ENCODE measurements at places on chromosomes 5 and 9. TPM values are rescaled to one million over a fixed set of nuclear protein-coding genes. Genes with fewer than 3 reads are reported as not detected.

The HRH2 gene
- polyA plus RNA-seq = 5.0 TPM

The NUTM2G gene
- 0.29 TPM for polyA plus RNA-seq

- no peak for DNase-seq
- H3K4me1 ChIP-seq = peaks cover 17% of the 10 kb centered on the region
- H3K27ac ChIP-seq = no peak overlapping the region
- H3K4me3 ChIP-seq = no peak overlapping the region
- H3K27me3 ChIP-seq = no peaks in the 10 kb centered on the region
Measured at GRCh38 chr9:131747352-131747751, 7.5 kb upstream of the RAPGEF1 start.

- no peaks in the 10 kb centered on the region for H3K27me3 ChIP-seq
- no peak overlapping the region for H3K4me3 ChIP-seq
- no peak for DNase-seq
- H3K27ac ChIP-seq = no peak overlapping the region
- H3K36me3 ChIP-seq = no peaks in the 10 kb centered on the region
Measured at GRCh38 chr5:40312205-40312604, 367.5 kb upstream of the PTGER4 start.

GRCh38 chr9:18017136-18017535 is 438.3 kb downstream of the SH3GL2 start:
- no peak overlapping the region for H3K4me3 ChIP-seq
- no peaks in the 10 kb centered on the region for H3K27me3 ChIP-seq
- no peaks in the 10 kb centered on the region for H3K36me3 ChIP-seq
- no peaks in the 10 kb centered on the region for H3K4me1 ChIP-seq

DNA sequence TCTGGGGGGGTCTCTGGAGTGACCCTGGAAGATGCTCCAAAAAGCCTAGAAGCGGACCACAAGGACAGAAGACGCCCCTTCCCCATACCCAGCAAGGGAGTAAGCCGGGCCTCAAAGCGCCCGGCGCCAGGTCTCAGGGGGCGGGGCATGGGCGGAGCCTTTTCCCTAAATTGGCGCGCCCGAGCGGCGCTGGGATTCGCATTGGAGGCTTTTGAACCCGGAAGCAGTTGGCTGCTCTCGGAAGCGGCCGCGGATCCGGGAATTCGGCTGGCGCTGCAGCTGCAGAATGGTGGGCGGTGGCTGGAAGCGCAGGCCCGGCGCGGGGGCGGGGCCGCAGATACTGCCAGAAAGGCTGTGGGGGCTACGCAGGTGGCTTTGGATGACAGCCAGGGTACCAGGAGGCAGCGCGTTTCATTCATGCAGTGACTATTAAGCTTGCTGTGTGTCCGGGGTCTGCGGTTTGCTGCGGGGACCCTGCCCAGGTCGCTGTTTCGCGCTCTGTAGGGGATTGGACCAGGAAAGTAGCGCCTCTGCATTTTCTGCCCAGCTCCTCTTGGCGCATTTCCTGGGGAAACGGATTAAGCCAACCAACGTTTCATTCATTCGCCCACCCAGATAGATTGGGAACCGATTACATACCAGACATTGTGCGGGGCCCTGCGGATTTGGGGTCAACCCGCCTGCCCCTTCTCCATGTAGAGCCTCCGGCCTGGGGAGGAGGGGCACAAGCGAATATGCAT is 83.0 kb upstream of the FREM1 start:
- H3K4me1 ChIP-seq = peaks cover 14% of the 10 kb centered on the region
- H3K36me3 ChIP-seq = no peaks in the 10 kb centered on the region
- peak; percentile 29 for DNase-seq

DNA sequence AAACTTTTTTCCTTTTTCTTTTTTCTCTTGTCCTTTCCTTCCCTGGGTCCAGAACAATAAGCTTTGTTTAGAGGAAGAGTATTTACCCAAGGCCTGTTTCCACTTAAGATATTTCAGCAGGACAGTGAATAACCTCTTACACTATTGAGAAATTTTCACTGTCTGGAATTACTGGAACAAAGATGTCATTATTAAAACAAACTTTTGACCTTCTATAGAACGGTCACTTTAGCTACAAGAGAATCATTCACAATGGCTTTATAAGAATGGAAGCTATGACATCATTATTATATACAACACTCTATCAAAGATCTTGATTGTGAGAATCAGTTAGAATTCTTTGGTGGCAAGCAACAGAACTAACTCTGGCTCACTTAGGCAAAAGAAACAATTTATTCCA is 22.0 kb upstream of the ARHGAP26 start:
- no peaks in the 10 kb centered on the region for H3K27me3 ChIP-seq
- no peaks in the 10 kb centered on the region for H3K36me3 ChIP-seq
- no peak overlapping the region for H3K4me3 ChIP-seq
- H3K4me1 ChIP-seq = no peaks in the 10 kb centered on the region
- no peak overlapping the region for H3K27ac ChIP-seq
- DNase-seq = no peak
